ENCODE measurements at places on chromosomes 16 and 17.

DNA sequence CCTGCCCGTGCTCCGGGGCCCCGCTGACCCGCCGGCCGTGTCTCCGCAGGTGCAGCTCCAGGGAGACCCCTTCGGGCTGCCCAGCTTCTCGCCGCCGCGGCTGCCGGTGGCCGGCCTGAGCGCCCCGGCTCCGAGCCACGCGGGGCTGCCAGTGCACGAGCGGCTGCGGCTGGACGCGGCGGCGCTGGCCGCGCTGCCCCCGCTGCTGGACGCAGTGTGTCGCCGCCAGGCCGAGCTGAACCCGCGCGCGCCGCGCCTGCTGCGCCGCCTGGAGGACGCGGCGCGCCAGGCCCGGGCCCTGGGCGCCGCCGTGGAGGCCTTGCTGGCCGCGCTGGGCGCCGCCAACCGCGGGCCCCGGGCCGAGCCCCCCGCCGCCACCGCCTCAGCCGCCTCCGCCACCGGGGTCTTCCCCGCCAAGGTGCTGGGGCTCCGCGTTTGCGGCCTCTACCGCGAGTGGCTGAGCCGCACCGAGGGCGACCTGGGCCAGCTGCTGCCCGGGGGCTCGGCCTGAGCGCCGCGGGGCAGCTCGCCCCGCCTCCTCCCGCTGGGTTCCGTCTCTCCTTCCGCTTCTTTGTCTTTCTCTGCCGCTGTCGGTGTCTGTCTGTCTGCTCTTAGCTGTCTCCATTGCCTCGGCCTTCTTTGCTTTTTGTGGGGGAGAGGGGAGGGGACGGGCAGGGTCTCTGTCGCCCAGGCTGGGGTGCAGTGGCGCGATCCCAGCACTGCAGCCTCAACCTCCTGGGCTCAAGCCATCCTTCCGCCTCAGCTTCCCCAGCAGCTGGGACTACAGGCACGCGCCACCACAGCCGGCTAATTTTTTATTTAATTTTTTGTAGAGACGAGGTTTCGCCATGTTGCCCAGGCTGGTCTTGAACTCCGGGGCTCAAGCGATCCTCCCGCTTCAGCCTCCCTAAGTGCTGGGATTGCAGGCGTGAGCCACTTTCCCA lies 5.9 kb downstream of the CTF1 start:
- peak; percentile 57 for DNase-seq

DNA sequence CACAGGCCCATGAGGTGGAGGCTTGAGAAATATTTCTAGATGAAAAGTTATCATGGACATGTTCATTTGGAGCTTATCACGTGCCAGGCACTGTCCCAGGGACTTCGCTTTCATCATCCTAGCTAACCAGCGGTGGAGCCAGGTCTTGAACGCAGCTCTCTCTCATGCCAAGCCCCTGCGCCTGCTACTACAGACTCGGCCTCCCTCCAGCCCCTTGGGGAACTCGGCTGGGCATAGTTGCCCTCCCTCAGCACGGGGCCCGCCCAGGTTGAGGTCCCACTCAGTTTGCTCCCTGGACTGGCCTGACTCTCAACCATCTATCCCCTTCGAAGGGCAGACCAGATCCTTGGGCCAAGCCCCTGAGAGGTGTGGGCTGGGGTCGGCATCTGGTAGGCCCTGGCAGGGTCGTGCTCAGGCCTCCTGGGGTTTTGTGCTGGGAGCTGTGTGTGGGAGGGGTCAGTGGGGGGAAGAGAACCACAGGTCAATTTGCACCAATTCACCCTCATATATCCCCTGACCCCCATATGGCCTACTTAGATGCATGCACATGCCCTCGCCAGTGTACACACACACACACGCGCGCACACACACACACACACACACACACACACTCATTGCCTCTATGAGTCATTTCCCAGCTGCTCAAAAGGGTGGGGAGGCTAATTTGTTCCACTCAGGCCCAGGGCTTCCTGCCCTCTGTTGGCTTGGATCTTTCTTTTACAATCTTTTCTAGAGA lies 12.1 kb upstream of the SCN4A start:
- peak; percentile 42 for DNase-seq

GRCh38 chr16:1887711-1888354 lies 15.9 kb upstream of the MEIOB start:
- DNase-seq: no peak

GRCh38 chr17:8753136-8753975 lies 5.0 kb downstream of the SPDYE4 start:
- DNase-seq: no peak

DNA sequence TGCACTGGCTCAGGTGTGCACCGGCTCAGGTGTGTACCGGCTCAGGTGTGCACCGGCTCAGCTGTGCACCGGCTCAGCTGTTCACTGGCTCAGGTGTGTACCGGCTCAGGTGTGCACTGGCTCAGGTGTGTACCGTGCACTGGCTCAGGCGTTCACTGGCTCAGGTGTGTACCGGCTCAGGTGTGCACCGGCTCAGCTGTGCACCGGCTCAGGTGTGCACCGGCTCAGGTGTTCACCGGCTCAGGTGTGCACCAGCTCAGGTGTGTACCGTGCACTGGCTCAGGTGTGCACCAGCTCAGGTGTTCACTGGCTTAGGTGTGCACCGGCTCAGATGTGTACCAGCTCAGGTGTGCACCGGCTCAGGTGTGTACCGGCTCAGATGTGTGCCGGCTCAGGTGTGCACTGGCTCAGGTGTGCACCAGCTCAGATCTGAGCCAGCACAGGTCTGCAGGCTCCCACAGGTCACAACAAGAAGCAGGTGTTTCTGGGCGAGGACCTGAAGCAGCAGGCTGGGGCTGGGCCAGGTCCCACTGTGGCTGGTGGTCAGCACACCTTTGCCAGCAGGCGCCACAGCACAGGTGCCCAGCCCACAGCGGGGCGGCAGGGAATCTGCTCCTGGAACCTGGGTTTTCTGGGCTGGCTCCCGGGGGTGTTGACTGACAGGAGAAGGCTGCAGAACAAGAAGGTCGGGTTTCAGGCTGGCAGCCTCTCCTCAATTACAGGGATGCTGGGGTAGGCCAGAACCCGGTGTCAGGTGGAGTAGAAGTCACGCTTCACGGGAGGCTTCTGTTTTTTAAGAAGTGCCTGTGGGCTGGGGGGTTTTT lies 17.2 kb downstream of the METRNL start:
- DNase-seq: no peak

GRCh38 chr16:66207883-66208265 lies 158.6 kb upstream of the CDH5 start:
- DNase-seq: no peak

GRCh38 chr17:74780443-74781238 lies 4.5 kb upstream of the NAT9 start:
- no peak for DNase-seq

DNA sequence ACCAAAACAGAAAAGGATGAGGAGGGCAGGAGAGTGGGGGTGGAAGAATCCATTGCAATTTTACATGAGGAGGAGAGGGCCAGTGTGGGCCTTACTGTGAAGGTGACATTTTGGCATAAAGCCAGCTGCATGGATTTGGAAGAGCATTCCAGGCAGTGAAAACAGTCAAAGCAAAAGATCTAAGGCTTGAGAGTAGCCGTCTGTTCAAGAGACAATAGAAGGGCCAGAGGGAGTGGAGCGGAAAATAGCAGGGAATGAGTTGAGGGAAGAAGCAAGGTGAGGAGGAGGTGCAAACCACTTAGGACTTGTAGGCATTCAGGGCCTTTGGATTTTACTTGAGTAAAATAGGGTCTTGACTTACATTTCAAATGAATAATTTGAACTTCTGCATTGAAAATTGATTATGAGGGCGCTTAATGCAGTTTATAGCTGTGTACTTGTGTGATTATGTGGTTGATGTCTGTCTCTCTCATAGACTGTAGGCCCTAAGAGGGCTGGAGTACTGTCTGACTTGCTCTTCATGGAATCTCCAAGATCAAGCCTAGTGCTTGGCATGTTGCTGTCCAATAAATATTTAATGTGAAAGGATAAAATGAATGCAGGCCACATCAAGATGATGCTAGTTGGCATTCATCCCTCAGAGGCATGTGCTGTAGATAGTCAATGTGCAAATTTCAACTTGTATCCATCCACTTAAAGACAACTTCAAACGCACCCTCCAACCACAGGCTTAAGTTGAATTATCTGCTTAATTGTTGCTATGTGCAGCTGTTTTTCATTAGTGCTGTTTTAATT lies 772.1 kb upstream of the RBFOX1 start:
- DNase-seq: no peak

DNA sequence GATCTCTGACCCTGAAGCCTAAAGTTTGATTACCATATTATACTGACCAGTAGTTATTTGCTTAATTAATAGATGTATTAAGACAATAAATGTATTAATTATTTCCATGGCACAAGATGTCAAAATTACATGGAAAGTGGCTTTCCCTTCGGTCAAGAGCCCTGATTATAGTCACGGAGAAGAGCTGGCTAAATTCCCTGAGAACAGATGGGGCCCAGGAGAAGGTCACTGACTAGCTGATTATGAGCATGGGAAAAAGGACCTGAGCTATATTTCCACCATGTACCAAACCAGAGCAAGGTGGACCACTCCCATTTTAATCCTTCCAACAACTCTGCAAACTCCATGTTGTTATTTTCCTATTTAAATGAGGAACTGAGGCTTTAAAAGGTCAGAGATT lies 12.9 kb upstream of the MYO18A start:
- DNase-seq: no peak

DNA sequence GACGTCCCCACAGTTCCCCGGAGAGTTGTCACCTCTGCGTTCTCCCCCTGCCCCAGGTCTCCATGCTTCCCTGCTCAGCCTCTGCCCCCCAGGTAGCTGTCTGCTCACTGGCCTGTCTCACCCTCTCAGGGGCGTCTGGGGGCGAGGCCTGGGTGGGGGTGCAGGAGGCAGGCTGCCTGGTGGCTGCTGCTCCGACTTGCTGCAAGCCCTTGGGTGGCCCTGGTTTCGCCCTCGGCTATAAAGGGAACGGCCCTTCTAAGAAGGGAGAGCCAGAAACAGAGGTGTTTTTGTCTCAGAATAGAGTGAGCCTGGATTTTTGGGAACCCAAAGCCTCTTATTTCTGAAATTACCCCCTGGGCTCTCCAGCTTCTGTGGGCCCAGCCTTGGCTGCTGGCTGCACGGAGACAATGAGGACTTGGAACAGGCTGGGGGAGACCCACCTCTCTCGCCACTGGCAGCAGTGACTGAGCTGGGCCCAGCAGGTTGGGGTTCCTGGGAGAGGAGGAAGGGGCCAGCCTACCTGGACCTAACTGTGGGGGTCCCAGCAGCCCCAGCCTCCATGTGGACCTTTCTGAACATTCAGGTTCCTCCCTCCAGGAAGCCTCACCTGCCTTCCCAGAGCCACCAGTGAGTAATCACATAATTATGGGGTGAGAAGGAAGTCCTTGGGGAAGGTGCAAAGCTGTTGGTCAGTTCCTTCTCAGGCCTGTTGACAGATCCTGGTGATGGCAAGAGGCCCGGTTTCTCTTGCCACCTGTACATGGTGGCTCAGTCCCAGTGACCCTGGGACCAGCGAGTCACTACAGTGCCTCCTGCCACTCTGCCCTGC lies 15.5 kb upstream of the SPNS2 start:
- no peak for DNase-seq

- DNase-seq: no peak
Observed at GRCh38 chr16:69328854-69329316, 1.5 kb downstream of the PDF start.

DNA sequence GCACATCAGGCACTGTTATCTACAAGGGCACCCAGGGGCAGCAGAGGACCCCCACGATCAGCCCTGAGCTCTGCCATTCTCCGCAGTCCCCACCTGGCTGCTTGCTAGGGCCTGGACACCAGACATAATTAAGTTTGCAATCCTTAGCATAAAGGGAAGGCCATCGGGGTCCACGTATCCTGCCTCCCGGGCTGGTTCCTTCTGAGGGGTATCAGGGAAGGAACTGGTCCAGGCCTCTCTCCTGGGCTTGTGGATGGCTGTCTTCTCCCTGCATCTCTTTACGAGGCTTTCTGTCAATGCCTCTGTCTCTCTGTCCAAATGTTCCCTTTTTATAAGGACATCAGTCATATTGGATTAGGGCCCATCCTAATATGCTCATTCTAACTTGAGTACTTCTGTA lies 77.8 kb downstream of the CYLD start:
- no peak for DNase-seq

DNA sequence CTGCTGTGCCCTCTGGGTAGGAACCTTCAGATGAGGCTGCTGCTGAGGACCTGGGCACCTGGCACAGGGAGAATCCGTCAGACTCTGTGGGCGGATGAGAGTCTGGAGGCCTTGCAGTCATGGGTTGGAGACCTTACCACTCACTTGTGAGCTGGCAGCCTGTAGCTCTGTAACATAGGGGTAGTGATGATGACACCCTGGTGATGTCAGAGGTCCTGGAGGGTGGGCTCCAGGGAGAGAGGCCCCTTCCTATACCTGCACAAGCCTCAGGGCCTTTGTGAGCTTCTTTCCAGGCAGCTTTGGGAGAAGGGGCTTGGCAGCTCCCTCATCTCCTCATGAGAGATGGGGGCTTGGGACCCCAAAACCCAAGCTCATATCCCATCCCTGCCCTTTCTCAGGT lies 1.6 kb downstream of the MIEF2 start:
- DNase-seq: no peak

- no peak for DNase-seq
Observed at GRCh38 chr17:46756861-46757260, 61.6 kb downstream of the WNT3 start.

DNA sequence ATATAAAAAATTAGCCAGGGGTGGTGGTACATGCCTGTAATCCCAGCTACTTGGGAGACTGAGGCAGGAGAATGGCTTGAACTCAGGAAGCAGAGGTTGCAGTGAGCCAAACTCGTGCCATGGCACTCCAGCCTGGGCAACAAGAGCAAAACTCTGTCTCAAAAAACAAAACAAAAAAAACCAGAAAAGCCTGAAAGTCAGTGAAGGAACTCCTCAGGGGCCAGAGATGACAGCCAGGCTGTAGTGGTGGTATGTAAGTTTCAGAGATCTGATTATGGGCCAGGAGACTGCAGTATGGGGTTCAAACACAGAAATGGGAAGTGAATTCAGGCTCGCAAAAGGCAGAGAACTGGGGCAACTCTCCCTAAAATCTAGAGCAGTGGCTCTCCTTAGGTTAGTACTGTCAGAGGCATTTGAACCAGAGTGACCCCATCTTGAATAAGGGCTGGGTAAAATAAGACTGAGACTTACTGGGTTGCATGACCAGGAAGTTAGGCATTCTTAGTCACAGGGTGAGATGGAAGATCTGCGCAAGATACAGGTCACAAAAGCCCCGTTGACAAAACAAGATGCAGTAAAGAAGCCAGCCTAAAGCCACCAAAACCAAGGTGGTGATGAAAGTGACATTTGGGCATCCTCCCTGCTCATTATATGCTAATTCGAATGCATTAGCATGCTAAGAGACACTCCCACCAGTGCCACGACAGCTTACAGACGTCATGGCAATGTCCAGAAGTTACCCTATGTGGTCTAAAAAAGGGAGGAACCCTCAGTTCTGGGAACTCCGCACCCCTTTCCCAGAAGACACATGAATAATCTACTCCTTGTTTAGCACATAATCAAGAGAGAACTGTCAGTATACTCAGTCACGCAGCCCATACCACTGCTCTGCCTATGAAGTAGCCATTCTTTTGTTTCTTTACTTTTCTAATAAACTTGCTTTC lies 120.2 kb upstream of the XYLT1 start:
- DNase-seq: peak; percentile 54

DNA sequence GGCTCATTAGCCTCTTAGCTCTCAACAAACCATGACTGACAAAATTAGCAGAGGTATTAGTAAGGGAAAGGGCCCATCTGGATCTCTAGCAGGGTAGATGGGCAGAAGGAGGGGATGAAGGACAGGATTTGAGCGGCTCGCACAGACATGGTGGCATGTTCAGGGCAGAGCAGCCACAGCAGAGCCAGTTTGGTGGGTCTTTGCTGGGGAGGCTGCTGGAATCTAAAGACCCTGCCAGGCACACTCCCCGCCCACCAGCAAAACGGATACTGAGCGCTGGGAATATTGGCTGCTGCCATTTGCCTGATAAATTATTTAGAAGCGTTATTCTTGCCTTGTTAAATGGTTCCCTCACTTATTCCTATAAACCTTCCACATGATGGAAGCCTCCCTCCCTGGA lies 20.7 kb upstream of the NAT9 start:
- DNase-seq: no peak
